ENCODE measurements at places on chromosomes 12 and 14. TPM values are rescaled to one million over a fixed set of nuclear protein-coding genes. Genes with fewer than 3 reads are reported as not detected.

DNA sequence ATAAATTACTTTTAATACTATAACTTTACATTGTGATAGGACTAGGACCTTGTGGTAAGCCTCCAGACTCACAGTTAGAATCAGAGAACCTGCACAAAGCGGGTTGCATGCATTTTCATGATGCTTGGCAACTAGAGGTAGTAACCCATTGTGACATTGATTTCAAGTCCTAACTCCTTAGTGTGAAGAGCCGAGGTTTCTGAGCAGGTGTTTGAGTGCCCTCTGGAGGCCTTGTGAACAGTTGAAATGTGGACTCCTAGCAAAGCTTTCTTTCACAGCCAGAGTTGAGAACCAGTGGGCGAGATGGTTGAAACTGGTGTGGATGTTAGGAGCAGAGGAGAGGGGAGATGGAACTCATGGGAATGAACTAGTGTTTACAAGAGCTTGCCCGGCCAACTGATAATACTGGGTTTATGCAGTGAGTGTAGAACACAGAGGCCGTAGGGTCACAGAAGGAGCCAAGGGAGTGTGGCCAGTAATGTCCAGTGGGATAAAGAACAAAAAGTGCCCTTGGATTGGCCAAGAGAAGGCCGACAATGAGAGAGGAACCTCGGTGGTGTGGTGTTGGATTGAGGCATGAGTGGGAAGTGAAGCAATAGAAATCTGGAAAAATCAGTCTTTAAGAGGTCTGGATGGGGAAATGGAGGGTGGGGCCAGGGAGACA, 10.9 kb downstream of the ZNF664 start:
- H3K4me3 ChIP-seq, result no peak overlapping the region
- peaks cover 46% of the 10 kb centered on the region for H3K4me1 ChIP-seq
- peak; percentile 50 for DNase-seq
- H3K27me3 ChIP-seq, result no peaks in the 10 kb centered on the region

GRCh38 chr14:61860294-61860918, 98.2 kb downstream of the SNAPC1 start:
- no peaks in the 10 kb centered on the region for H3K27me3 ChIP-seq
- no peaks in the 10 kb centered on the region for H3K36me3 ChIP-seq
- peak; percentile 55 for DNase-seq
- H3K4me3 ChIP-seq, result no peak overlapping the region
- no peak overlapping the region for H3K27ac ChIP-seq
- no peaks in the 10 kb centered on the region for H3K4me1 ChIP-seq

GRCh38 chr12:122738571-122738970, 7.9 kb upstream of the HCAR1 start:
- no peaks in the 10 kb centered on the region for H3K27me3 ChIP-seq
- no peaks in the 10 kb centered on the region for H3K4me1 ChIP-seq
- no peak overlapping the region for H3K27ac ChIP-seq
- no peak overlapping the region for H3K4me3 ChIP-seq
- H3K36me3 ChIP-seq, result no peaks in the 10 kb centered on the region

- no peak overlapping the region for H3K4me3 ChIP-seq
- no peaks in the 10 kb centered on the region for H3K4me1 ChIP-seq
- DNase-seq, result no peak
- no peaks in the 10 kb centered on the region for H3K27me3 ChIP-seq
These were observed 516.5 kb upstream of the MGAT4C start for GRCh38 chr12:86772696-86773095.

DNA sequence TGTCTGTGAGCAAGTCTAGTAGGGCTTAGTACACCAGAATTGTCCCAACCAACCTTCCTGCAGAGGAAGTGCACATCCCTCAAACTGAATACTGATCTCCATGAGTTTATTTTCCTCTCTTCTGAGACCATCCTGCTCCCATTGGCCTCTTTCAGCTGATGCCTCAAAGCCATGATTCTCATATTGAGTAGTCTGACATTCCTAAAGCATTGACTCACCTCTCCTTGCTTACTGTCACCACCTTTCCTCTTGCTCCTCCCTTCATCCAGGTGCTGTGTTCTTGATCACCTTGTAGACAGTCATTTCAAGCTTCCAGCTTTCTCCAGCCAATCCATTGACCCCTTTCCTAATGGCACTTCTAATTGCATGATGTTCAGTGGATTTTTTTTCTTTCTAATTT, 583.7 kb upstream of the USP15 start:
- no peaks in the 10 kb centered on the region for H3K27me3 ChIP-seq
- no peaks in the 10 kb centered on the region for H3K36me3 ChIP-seq
- H3K4me3 ChIP-seq, result no peak overlapping the region
- no peak overlapping the region for H3K27ac ChIP-seq
- no peaks in the 10 kb centered on the region for H3K4me1 ChIP-seq

GRCh38 chr12:120142231-120142877, 25.8 kb upstream of the RAB35 start:
- H3K36me3 ChIP-seq, result peaks cover 29% of the 10 kb centered on the region
- no peak for DNase-seq
- H3K4me1 ChIP-seq, result no peaks in the 10 kb centered on the region
- H3K27me3 ChIP-seq, result no peaks in the 10 kb centered on the region
- no peak overlapping the region for H3K27ac ChIP-seq

DNA sequence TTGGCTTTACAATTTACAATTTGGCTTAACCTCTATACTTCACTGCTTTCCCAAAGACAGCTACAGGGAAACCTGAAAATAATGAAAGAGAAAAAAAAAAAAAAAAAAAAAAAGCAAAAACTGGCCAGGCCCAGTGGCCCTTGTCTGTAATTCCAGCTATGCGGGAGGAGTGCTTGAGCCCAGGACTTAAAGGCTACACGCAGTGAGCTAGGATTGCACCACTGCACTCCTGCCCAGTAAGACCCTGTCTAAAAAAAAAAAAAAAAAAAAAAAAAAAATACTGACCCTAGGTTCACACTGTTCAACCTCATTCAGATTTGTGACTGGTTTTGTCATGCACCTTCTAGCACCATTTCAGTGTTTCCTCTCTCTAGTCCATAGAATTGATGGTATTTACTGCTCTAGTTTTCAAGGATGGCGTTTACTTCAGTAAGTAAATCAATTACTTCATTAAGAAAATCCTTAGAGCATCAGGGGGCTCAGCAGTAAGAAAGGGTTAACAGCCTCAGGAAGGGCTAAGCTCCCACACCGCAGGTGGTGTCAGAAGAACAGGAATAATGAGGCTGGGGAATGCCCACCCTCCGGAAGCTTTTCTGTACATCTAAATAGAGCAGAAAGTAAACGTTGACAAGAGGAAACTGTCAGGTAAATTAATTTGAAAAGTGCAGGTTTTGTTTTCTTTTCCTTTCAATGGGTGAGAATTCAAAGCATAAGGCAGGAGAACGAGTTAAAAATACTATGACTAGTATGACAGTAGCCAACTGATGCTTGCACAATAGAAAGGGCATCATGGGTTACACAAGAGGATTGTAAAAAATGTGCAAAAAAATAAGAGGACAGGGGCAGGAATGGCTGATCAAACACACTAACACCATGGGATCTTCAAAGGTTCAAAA, 115.0 kb upstream of the MDM1 start:
- no peak for DNase-seq
- H3K4me3 ChIP-seq, result no peak overlapping the region
- no peaks in the 10 kb centered on the region for H3K27me3 ChIP-seq
- no peaks in the 10 kb centered on the region for H3K36me3 ChIP-seq
- H3K27ac ChIP-seq, result no peak overlapping the region
- H3K4me1 ChIP-seq, result no peaks in the 10 kb centered on the region

GRCh38 chr12:15706010-15706676, 83.0 kb downstream of the EPS8 start:
- peak; percentile 26 for DNase-seq
- H3K4me3 ChIP-seq, result no peak overlapping the region
- H3K36me3 ChIP-seq, result no peaks in the 10 kb centered on the region
- no peaks in the 10 kb centered on the region for H3K27me3 ChIP-seq
- peaks cover 22% of the 10 kb centered on the region for H3K4me1 ChIP-seq

Gene SLC5A8
- total RNA-seq, result not detected

Gene ERBB3
- 74.8 TPM for total RNA-seq

Gene RNASE3
- total RNA-seq, result not detected

Gene SLC22A17
- total RNA-seq, result 36.6 TPM

Gene RD3L
- total RNA-seq, result not detected

Gene MYG1
- 25.7 TPM for total RNA-seq

All from body of pancreas (tissue), 4 donors.